ENCODE measurements at places on chromosomes 3 and 15.

GRCh38 chr3:16318176-16318575 is 53.2 kb downstream of the OXNAD1 start:
- no peak for DNase-seq

DNA sequence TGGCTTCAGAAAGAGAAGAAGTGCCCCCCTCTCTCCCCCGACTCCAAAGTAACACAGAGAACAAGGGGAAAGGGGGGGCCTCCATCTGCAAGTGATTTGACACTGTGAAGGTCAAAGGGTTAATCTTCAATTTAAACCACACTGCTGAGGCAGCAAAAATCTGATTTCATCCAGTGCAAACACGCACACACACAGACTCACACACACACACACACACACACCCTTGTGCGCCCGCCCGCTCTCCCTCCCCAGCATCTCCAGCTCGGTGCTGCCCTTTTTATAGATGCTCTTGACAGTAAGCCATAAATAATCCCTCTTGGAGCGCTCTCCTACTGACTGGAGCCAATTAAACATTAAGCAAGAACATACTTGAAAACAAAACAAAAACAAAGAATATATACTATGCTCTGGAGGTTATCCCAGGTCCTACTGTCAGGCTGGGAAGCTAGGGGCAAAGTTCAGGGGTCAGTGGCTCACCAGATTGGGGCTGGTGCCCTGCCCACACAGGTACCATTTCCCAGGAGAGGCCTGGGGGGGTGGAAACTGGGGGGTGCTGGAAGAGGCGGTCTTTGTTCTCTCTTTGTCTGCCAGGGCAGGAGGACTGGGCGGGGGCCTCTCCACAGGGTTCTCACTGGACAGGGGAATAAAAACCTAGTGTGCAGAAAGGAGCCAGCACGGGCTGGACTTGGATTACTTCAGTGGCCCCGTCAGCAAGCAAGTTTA is 16.3 kb downstream of the BMF start:
- DNase-seq: no peak

DNA sequence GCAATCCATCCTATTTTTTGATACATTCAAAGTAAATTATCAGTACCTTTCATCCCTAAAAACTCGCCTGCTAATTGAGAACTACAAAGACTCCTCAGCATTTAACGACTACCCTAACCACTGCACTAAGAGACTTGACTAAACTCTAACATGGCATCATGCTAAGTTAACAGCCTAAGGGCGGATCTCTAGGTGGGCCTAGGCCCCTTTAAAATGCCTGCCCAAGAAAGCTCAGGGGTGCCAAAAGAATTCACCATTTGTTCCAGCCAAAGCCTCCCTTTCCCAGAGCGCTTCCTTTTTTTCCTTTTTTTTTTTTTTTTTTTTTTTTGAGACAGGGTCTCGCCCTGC is 568 bp upstream of the NEK4 start:
- DNase-seq: no peak

DNA sequence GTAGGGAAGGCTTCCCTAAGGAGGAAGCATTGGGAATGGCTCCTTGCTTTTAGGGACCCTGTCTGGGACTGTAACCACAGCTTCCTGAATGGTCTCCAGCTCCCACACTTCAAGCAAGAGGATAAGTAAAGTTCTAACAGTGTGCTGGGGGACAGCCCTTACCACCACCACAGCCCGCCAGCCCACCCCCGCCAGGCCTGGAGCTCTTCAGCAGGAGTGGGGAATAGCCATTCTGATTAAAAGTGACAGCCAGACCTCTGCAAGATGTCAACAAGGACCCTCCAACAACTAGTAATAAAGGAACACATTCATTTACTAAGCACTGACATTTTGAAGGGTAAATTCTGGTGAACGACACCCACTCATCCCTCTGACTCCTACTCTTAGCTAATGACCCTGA is 49.4 kb downstream of the CPN2 start:
- no peak for DNase-seq

DNA sequence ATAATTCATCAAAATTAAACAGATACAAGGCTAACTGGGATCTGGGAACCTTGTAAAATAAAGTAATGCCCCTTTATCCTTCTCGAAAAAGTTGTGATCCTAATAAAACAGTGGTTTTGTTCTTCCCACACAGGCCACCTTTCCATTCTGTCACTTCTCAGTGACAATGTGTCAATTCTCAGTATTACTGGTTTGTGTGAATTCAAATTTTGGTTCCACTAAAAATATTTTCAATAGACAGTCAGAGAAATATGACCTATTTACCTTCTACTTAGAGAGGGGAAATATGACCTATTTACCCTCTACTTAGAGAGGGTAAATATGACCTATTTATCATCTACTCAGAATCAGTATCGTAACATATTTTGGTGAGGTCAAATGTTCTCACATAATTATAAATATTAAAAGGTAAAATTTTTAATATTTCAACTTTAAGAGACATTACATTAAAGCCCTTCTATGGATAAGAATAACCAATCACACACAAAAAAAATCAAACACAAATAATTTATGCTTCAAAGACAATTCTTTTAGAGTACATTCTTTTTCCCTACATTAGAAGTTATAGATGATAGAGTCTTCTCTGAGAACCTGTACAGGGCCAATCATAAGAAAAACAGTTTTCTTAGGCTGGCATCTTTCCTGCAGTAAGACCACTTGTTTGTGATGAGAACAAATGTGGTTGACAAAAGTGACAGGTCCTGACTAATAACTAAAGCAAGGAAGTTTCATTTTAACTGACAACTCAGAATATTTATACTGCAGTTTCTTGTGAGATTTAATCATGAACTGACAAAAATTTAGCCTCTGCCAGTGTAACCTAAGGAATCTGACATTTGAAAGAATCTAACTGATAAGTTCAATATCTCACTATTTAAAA is 323.3 kb downstream of the DIPK2A start:
- DNase-seq: no peak

DNA sequence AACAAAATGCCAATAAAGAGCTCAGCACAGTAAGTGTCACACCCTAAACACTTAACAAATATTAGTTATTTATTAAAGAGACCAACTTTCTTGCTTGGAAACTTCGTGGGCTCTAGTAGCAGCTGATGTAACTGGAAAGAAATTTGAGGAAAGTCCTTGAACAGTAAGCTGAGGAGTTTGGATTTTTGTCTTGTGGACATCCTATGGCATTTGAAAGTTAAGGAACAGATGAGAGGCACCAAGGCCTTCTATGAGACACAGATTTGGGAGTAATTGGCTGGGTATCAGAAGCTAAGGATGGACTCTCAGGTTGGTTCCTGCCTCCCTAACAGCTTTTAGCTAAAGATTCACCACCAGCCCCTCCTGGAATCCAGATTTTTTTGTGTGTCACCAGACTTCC is 59.7 kb upstream of the FILIP1L start:
- no peak for DNase-seq

DNA sequence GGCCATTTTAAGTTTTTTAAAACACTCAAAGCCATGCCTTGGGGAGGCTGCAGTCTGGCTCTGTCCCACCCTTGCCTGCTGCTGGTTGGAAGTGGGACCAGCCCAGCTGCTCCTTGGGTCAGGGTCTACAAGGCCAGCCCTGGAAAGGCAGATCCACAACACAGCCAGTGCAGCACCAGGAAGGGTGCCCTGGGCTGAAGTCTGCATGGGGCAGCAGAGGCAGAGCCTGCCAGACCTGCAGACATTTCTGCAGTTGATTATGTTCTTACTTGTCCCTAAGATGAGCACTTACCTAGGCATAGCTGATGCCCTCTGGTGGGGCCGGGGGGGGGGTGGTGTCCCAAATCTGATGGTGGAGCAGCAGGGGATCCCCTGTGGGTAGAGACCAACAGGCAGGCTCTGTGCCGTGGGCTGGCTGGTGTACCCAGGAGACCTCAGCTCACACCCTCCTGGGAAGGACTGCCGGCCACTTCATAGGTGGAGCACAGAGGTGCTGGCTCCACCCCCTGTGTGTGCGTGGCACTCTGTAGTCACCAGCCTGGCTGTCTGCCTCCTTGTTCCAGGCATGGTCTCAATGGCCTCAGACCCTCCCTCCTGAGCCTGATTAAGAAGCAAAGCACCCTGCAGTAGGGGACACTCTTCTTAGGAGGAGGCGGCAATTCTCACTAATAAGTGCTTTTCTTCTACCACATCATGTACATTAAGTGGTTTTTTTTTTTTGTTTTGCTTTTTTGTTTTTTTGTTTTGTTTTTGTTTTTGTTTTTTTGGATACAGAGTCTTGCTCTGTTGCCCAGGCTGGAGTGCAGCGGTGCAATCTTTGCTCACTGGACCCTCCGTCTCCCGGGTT is 97.4 kb upstream of the KLF13 start:
- no peak for DNase-seq

- DNase-seq: no peak
Measured at GRCh38 chr3:193086681-193087080, 154.3 kb upstream of the PLAAT1 start.

- no peak for DNase-seq
Measured at GRCh38 chr3:160331127-160331937, 67.7 kb downstream of the IFT80 start.

- DNase-seq: no peak
Measured at GRCh38 chr15:64749999-64750657, 25.3 kb downstream of the RBPMS2 start.

- no peak for DNase-seq
Measured at GRCh38 chr3:129310111-129311011, 31.7 kb downstream of the HMCES start.

- no peak for DNase-seq
Measured at GRCh38 chr3:108297647-108298046, 1.3 kb downstream of the HHLA2 start.

GRCh38 chr15:67880651-67881182 is 40.9 kb upstream of the RNU6-1 start:
- no peak for DNase-seq

GRCh38 chr15:22780267-22780666 is 6.2 kb upstream of the NIPA1 start:
- DNase-seq: peak; percentile 41

DNA sequence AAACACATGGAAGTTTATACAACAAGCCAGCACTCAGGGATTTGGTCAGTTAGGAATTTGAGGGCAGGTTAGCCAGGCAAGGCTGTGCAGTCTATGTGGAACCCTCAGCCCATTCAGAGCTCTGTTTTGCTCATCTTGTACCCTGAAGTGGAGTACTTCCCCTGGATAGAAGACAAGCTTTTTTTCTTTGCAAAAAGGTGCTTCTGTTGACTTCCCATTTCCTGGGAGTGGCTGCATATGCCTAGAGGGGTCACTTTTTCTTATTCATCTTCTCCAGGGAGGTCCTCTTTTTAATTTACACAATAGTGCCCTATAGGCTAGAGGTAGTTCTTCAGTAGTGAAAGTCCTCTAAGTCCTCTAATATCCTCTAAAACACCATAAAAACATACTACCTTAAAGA is 225.0 kb upstream of the P2RY1 start:
- DNase-seq: no peak

- DNase-seq: no peak
Measured at GRCh38 chr15:59230531-59231055, 23.9 kb downstream of the LDHAL6B start.

- DNase-seq: peak; percentile 26
Measured at GRCh38 chr15:73052653-73053397, 562 bp downstream of the NEO1 start.

GRCh38 chr15:62068810-62069167 is 2.0 kb downstream of the C2CD4A start:
- no peak for DNase-seq

DNA sequence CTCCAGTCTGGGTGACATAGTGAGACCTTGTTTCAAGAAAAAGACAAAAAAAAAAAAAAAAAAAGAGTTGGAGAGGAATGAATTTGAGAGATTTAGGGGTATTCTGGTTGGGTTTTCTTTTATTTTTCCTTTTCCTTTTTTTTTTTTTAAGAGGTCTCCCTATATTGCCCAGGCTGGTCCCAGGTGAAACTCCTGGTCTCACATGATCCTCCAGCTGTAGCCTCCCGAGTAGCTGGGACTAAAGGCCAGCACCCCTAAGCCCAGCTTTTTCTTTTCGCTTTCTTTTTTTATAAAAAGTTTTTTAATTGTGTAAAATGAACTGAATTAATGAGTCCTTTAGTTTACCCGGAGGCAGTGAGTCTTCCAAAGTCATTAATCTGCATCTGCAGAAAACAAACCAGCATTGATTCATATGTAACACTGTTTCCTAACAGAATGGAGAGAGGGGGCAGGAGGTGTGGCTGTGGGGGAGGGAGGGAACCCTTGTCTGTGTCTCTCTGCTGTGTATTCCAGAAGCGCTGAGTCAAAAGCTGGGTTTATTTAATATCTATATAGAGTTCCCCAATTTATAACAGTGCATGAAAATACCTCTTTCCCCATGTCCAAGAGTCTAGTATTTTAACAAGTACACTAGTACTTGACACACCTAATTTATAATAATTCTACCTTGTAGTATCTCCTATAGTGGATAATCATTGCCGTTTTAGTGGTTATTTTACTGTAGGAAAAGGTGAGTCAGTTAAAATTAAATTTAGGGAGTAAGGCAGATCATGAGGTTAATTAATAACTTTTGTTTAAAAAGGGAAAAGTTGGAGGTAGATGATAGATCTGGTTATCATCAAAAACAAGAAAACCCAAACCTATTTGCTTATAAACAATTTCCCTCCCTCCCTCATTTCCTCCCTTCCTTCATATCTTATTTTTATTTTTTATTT is 2.6 kb upstream of the DPPA4 start:
- DNase-seq: no peak

DNA sequence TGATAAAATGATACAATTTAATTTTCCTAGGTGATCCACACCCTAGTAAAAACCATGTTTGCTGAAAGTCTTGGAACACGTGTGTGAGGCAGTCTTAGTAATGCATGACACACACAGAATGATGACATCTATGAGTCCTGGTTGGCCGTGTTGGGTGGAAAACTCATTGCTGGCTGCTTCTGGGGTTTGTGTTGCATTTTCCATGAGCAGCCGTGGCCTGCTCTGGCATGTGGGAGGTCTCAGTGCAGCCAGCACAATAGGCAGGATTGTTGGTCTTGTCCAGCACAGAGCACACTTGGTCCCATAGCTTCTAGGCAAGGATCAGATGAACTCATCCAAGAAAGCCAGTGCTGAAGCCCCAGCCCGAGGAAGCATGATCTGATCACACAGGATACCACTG is 172.8 kb upstream of the UBE3A start:
- DNase-seq: no peak

DNA sequence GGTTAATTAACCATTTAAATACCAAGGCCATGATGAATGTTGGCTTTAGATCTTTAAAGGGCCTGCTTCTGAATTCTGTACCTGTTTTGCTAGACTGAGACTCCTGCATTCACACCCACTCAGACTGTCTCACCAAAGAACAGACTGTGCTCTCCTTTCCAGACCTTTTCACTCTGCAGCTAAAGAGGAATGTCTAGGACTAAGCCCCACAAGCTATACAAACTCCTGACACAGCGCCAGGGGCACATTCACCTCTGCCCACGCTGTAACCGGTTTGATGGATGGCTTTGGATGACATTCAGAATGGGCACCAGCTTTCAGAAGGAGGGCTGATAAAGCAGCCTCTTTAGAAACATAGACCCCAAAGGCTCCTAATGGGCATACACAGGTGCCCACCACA is 200.1 kb downstream of the KCNMB2 start:
- DNase-seq: no peak

DNA sequence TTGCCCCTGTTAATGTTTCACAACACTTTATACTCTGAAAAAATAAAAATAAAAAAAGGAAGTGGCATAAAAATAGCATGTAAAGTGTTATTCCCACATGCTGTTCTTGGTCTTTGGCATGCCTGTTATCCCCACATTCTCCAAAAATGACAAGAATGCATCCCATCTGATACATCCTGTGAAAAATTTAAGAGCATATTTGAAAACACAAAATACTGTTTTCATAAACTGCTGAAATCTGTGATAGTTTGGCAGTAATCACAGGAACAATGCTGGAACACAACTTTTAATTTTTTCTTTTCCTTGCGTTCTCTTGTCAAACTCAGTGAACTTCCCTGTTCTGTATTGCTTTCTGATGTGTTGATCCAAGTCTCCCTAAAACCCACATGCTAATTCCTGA is 288.8 kb downstream of the ROBO2 start:
- no peak for DNase-seq
